Stimulated activated CD4-positive, alpha-beta T cell treated with anti-CD3 and anti-CD28 coated beads, Interleukin-1b, Interleukin-23, amount 100 ng/mL, for 24 hours (primary cell): ENCODE measurements at places on chromosomes 11 and 22.

DNA sequence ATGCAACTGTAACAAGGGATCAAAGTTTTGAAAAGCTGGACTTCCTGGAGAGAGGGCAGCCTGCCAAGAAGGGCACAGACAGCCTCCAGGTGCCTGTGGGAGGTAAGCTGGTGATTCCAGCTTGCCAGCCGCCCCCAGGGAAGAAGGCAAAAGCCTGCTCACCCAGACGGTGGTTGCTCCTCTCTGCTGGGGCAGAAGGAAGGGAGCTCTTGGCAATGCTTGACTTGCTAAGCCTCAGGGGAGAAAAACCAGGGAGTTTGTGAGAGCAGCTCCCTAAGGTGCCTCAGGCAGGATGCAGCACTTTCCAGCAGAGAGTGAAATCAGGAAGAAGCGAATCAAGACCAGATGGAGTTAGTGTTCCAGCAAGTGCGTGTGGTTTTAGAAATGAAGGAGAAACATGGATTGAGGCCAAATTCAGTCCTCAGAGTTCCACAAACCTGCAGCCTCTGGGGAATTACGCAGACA, 553.6 kb downstream of the BUD13 start:
- no peak for DNase-seq

- no peak for DNase-seq
Measured at GRCh38 chr11:44693654-44694119, 33.1 kb upstream of the TSPAN18 start.

- no peak for DNase-seq
Measured at GRCh38 chr22:33402325-33402724, 344.1 kb upstream of the SYN3 start.

GRCh38 chr11:131121426-131122333, 205.4 kb upstream of the SNX19 start:
- DNase-seq: no peak

DNA sequence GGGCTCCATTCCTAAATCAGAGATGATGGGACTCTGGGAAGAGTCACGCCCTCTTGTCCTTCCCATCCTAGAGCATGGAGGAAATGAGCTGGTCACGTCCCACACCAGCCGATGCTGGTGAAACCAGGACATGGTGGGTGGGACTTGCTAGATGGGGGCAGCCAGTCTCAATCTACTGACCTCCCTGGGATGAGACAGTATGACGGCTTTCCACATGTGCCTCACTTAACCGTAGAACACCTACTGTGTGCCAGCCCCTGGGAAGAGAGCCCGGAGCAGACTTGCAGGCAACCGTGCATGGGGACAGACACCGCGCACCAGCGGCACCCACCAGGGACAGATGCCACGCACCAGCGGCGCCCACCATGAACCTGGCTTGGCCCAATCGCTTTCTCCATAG, 3.8 kb downstream of the OSBPL5 start:
- no peak for DNase-seq

DNA sequence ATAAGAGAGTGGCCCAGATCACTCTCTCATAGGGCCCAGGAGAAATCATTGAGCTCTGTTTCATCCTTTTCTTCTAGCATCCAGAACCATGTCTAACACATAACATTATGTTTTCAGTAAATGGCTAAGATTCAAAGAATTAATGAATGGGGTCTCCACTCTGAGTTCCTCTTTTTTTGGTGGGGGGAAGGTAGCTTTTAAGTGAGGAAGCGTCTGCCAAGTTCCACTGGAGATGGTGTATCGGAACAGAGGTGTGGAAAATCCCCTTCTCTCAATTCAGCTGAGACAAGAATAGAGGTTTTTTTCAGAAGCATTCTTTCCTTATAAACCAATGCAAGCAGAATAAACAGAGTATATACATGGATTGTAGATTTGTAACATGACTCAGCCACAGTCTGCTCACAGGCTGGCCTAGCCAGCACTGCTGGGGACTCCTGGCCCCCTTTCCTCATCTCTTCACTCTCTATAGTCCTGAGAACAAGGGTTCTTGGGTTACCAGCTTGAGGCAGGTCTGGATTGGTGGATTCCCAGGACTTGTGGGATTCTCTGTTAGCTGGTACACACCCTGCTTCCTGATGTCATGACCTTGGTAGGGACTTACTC, 97.2 kb downstream of the TRAF6 start:
- DNase-seq: no peak

- no peak for DNase-seq
Measured at GRCh38 chr11:69304686-69305085, 10.7 kb downstream of the MYEOV start.

GRCh38 chr11:60797846-60798630, 12.9 kb downstream of the MS4A10 start:
- DNase-seq: no peak

- DNase-seq: no peak
Measured at GRCh38 chr11:66843776-66844495, 695 bp downstream of the RCE1 start.

- no peak for DNase-seq
Measured at GRCh38 chr11:67286621-67287333, 2.3 kb upstream of the ANKRD13D start.

DNA sequence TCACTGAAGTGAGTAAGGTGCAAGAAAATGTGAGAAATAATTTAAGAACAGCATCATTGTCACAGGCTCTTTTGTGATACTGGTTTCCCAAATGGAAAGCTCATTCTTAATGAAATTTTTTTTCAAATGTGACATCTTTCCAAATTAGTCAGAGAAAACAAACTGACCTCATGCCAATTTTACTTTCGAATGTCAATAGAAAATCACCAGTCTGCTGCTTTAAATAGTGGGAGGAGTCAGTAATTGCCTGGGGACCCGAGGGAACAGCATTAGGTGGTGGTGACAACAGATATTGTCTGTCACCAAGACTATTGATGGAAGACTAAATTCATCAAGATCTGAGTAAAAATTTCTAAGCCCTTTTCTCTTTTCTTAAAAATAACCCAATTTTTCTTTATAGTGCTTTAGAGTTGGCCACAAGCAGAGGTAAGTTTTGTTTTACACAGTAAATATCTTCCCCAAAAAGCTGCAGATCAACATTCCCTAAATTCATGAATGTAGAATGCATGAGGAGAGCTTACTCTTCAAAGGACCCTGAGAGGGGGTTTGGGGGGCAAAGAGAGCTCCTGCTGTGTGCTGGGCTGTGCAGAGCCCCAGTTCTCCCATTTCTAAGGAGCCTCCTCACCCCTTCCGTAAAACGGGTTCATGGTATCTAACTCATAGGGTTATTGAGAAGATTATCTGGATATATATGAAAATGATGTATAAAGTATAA, 95.1 kb downstream of the PIWIL4 start:
- DNase-seq: no peak

GRCh38 chr22:30220338-30221012, 26.1 kb downstream of the LIF start:
- DNase-seq: no peak

DNA sequence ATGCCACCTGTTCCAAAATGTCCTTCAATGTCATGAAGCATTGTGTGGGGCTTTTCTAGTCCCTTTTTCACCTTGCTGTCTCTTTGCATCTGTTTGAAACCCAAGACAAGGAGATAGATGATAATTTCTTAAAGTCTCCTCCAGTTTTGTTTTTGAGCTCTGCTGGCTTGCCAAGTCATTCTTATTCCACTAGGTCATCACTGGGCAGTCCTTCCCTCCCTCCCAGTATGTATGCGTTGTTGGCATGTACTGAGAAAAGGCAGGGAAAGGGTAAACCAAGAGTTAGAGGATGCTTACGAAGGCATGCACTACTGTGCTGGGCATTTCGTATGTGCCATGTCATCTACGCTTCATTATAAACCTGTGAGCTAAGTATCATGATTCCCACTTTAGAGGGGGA, 78.6 kb downstream of the PARVA start:
- no peak for DNase-seq

- no peak for DNase-seq
Measured at GRCh38 chr11:123143476-123143875, 51.6 kb downstream of the CLMP start.

DNA sequence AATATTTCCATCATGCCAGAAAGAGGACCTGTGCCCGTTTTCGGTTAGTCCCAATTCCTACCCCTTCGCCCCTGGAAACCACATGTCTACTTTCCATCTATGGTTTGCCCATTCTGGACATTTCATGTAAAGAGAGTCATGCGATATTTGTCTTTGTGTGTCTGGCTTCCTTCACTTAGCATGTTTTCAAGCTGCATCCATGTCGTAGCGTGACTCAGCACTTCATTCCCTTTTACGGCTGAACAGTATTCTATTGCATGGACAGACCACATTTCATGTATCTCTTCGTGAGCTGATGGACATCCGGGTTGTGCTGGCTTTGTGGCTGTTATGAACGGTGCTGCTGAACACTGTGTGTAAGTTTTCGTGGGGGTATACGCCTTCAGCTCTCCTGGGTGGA, 43.4 kb downstream of the SCUBE1 start:
- DNase-seq: no peak

DNA sequence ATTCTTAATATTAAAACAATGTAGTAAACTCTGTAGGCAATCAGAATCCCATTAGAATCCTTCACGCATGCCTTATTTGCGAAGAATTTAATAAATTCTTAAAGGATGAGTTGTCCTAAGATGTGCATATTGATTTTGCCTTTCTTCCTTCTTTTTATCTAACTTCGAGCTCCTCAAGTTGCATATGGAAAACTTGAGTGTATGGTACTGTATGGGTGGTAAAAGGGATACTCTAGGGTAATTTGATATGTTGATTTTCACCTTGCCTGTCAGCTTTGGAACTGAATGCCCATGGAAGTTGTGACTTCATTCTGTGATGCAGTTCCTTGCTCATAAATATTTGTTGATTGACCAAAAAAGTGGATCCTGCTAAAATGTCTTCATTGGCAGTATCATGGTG, 193.8 kb downstream of the DDX10 start:
- DNase-seq: no peak

GRCh38 chr22:22838148-22838786, 49.3 kb upstream of the IGLL5 start:
- DNase-seq: no peak

DNA sequence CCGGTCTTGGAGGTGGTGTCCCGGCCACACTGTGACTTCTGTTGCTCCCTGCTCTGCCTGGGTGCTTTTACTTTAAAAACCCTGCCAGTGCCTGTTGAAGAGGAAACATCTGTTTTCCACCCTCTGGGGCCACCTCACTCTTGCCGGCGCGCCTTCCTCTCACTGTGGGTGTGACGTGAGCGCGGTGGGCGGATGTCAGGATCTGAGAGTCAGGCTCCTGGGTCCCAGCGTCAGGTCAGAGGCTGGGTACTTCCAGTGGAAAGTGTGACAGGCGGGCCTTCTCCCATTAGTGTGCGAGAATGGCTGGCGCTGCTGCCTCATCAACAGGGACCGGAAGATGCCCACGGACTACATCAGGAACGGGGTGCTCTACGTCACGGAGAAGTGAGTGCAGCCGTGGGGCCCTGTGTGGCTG, 54.2 kb downstream of the GRAMD4 start:
- DNase-seq: peak; percentile 78

GRCh38 chr11:87438416-87438815, 400.7 kb downstream of the TMEM135 start:
- no peak for DNase-seq

- no peak for DNase-seq
Measured at GRCh38 chr11:69974528-69974927, 103.6 kb upstream of the ANO1 start.

GRCh38 chr22:47007496-47007895, 245.0 kb downstream of the TBC1D22A start:
- DNase-seq: no peak

DNA sequence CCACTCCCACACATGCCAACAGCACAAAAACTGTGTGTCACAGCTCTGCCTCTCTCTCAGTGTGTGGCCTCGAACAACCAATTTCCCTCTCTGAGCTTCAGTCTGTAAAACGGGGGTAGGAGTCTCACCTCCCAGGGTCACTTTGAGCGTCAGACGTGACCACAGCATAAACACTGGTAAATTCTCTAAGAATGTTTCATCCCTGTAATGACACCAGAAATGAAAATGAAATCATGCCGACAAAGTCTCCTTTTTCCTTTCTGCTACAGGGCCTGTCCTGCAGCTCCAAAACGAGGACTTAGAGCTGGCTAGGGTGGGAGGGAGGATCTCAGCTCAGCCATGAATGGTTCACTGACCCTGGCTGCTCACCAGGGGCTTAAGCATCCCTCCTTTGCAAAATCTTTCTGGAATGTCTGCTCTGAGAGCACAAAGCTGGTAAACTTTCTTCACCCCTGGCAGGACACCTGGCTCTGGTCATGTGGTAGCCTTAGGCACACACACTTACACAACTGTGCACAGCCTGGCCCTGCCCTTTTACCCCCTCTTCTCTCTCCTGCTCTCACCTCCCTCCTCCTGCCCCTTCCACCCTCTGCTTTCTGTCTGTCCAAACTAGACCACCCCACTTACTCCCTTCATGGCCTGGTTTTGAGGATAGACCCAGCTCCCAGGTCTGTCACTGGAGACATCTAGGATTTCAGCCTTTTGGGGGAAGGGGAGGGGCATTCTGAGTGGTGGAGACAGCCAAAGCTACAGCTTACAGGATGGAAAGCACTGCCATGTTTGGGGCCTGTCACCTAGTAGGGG, 12.3 kb upstream of the TSKU start:
- DNase-seq: no peak

- DNase-seq: no peak
Measured at GRCh38 chr22:42132457-42132856, 1.8 kb upstream of the CYP2D6 start.

DNA sequence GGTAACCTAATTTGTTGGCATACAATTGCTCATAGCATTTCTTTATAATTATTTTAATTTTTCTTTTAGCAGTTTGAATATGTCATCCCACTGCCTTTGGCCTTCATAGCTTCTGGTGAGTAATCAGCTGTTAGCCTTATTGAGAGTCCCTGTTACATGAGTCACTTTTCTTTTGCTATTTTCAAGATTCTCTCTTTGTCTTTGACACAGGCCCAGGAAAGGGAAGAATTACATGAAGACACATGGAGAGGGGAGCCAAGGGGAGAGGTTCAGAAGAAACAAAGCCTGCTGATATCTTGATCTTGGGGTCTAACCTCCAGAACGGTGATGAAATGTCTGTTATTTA, 418.2 kb downstream of the METTL15 start:
- no peak for DNase-seq

- no peak for DNase-seq
Measured at GRCh38 chr11:102438311-102439062, 14.1 kb downstream of the TMEM123 start.

GRCh38 chr11:78497293-78497692, 77.4 kb downstream of the NARS2 start:
- DNase-seq: no peak

GRCh38 chr11:120184946-120185705, 25.7 kb upstream of the OAF start:
- no peak for DNase-seq

- DNase-seq: no peak
Measured at GRCh38 chr11:12205330-12205729, 94.9 kb downstream of the MICAL2 start.

GRCh38 chr11:122664188-122664587, 8.7 kb downstream of the UBASH3B start:
- DNase-seq: no peak
